ENCODE measurements at places on chromosomes 6 and 20. TPM values are rescaled to one million over a fixed set of nuclear protein-coding genes. Genes with fewer than 3 reads are reported as not detected.

REM1 gene
- not detected for total RNA-seq

GRCh38 chr6:24064832-24065231 lies 61.2 kb upstream of the NRSN1 start:
- H3K27ac ChIP-seq, result no peak overlapping the region
- H3K4me1 ChIP-seq, result no peaks in the 10 kb centered on the region
- no peaks in the 10 kb centered on the region for H3K27me3 ChIP-seq
- H3K36me3 ChIP-seq, result no peaks in the 10 kb centered on the region
- no peak overlapping the region for H3K4me3 ChIP-seq

- H3K4me3 ChIP-seq, result no peak overlapping the region
- H3K27ac ChIP-seq, result no peak overlapping the region
- H3K36me3 ChIP-seq, result no peaks in the 10 kb centered on the region
These were observed 150.6 kb downstream of the RPS12 start for GRCh38 chr6:132964868-132965382.

DNA sequence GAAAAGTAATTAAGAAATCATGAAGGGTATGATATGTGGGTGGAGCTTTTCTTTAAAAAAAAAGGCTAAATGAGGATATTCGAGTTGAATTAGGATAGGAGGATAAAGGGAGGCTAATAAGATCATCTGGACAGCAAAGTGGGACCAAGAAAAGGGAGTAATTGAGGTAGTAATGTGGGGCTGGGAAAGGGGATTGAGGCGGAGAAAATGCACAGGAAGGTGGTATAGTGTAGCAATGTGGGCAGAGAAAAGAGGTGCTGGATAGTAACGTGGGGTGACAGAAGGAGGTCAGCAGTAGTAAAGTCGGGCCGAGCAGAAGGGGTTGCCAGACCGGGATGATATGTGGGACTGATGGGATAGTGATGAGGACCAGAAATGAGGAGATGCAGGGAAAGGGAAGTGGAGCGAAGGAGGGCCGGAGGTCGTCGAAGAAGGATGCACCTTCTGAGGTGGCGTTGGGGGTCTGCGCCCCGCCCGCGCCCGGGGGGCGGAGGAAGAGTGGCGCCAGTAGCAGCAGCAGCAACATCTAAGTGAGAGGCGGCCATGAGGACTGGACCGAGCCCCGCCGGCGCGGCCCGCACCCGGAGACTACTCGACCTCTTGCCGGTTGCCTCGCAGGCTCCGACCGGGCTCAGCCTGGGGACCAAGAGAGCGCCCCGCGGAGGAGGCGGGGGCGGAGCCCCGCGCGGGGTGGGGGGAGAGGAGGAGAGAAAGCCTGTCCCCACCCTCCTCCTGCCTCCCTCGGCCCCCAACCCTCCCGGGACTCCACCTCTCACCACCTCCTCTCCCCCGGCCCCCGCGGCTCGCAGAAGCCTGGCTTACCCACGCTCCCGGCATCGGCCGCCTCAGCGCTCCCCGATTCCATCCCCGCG lies 887 bp downstream of the GABBR1 start:
- peaks cover 49% of the 10 kb centered on the region for H3K4me1 ChIP-seq
- H3K27ac ChIP-seq, result peak overlapping the region; percentile 94
- H3K27me3 ChIP-seq, result no peaks in the 10 kb centered on the region
- H3K36me3 ChIP-seq, result peaks cover 5% of the 10 kb centered on the region

GRCh38 chr6:100173211-100173610 lies 179.2 kb upstream of the MCHR2 start:
- DNase-seq, result no peak
- no peak overlapping the region for H3K4me3 ChIP-seq
- H3K27ac ChIP-seq, result no peak overlapping the region
- H3K27me3 ChIP-seq, result peaks cover 4% of the 10 kb centered on the region

- peak overlapping the region; percentile 85 for H3K27ac ChIP-seq
- H3K36me3 ChIP-seq, result no peaks in the 10 kb centered on the region
- H3K4me3 ChIP-seq, result no peak overlapping the region
- DNase-seq, result no peak
- no peaks in the 10 kb centered on the region for H3K27me3 ChIP-seq
- peaks cover 15% of the 10 kb centered on the region for H3K4me1 ChIP-seq
These were observed 30.9 kb downstream of the BAK1 start for GRCh38 chr6:33549196-33549595.

DNA sequence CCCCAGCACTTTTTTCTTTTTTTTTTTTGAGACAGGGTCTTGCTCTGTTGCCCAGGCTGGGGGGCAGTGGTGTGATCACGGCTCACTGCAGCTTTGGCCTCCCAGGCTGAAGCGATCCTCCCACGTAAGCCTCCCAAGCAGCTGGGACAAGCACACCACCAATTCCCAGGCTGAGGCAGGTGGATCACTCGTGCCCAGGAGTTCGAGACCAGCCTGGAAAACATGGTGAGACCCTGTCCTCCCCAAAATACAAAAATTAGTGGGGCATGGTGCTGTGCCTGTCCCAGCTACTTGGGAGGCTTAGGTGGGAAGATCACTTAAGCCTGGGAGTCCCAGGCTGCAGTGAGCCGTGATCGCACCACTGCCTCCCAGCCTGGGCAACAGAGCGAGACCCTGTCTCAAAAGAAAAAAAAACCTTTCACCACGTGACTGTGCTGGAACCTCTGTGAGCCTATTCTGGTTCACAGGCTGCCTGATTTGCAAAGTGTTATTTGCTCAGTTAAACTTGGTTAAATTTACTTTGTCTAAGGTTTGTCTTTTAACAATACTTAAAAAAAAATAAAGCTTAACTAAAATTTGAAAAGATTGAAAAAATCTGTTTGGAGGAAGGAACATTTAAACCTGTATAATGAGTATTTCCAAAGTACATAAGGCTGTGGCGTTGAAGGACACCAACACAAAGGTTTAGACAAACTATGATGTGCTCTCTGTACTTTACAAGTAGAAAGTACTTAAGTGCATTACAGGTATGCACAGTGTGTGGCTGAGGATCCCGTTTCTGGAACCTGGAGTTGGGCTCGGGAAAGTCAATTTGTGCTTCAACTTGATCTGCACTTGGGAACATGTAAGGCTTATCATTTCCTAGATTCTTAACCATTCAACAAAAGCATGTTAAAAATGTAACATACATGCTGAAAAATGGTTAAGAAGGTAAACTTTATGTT lies 55.0 kb downstream of the PPP1R3G start:
- DNase-seq, result no peak
- no peak overlapping the region for H3K4me3 ChIP-seq
- no peaks in the 10 kb centered on the region for H3K27me3 ChIP-seq

- no peak for DNase-seq
- H3K27ac ChIP-seq, result no peak overlapping the region
- H3K36me3 ChIP-seq, result peaks cover 4% of the 10 kb centered on the region
These were observed 63.9 kb downstream of the CHMP4B start for GRCh38 chr20:33875055-33875454.

DNA sequence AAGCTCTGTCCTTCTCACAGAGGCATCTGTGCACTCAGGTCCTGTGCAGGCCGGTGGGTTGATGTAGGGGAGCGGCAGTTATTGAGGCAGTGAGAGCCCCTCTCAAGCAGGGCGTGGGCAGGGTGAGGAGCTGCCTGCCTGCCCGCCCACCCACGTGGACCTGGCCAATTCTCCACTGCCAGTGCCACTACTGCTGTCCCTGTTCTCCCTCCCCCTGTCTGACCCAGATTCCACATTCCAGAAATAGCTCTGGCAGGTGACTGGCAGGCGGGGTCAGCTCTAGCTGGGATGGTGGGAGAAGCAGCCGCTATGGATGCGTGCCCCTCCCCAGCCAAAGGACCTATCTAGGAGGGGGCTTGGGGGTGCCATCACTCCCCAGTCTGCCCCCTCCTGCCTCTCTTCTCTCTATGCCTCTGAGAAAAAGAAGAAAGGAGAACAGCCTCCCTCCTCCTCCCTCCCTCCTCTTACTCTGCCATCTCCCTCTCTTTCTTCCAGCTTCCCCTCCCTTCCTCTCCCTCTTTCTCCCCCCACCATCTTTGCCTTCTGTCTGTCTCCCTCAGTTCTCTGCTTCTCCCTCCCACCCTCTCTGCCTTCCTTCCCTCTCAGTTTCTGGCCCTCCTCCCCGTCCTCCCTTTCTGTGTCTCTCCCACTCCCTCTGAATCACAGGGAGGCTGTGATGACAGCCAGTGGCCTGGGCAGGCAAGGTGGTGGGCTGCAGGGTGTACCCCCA lies 86.5 kb upstream of the MYL9 start:
- peaks cover 4% of the 10 kb centered on the region for H3K4me1 ChIP-seq
- H3K4me3 ChIP-seq, result no peak overlapping the region
- peaks cover 13% of the 10 kb centered on the region for H3K27me3 ChIP-seq
- no peak for DNase-seq

DNA sequence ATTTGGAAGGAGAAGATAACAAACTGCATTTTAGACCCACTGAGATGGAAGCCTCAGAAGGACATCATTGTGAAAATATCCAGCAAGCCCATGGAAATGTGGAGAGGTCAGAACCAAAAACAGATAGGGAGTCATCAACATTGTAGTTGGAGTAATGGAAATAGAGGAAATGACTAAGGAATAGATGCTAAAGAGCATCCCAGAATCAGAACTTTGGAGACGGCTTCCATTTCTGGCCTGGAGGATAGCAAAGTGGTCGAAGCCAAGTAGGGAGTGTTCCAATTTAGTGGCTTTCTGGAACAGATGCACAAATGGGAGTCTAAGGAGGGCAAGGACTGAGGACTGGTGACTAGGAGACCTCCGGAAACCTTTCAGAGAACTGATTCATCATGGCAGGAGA lies 3.6 kb downstream of the BEND6 start:
- H3K36me3 ChIP-seq, result peaks cover 2% of the 10 kb centered on the region
- peaks cover 52% of the 10 kb centered on the region for H3K27me3 ChIP-seq
- H3K4me1 ChIP-seq, result peaks cover 13% of the 10 kb centered on the region
- H3K27ac ChIP-seq, result no peak overlapping the region
- no peak overlapping the region for H3K4me3 ChIP-seq
- no peak for DNase-seq

- H3K27ac ChIP-seq, result no peak overlapping the region
- H3K27me3 ChIP-seq, result no peaks in the 10 kb centered on the region
These were observed 37.2 kb downstream of the MYH7B start for GRCh38 chr20:34992751-34993417.

GRCh38 chr6:484086-484745 lies 92.7 kb downstream of the IRF4 start:
- H3K27ac ChIP-seq, result no peak overlapping the region
- DNase-seq, result no peak
- H3K4me3 ChIP-seq, result no peak overlapping the region
- peaks cover 14% of the 10 kb centered on the region for H3K4me1 ChIP-seq

- H3K36me3 ChIP-seq, result peaks cover 3% of the 10 kb centered on the region
- H3K4me1 ChIP-seq, result peaks cover 4% of the 10 kb centered on the region
- DNase-seq, result no peak
- H3K27ac ChIP-seq, result peak overlapping the region; percentile 9
- no peak overlapping the region for H3K4me3 ChIP-seq
These were observed 43.0 kb upstream of the TMEM200A start for GRCh38 chr6:130322673-130323268.

DNA sequence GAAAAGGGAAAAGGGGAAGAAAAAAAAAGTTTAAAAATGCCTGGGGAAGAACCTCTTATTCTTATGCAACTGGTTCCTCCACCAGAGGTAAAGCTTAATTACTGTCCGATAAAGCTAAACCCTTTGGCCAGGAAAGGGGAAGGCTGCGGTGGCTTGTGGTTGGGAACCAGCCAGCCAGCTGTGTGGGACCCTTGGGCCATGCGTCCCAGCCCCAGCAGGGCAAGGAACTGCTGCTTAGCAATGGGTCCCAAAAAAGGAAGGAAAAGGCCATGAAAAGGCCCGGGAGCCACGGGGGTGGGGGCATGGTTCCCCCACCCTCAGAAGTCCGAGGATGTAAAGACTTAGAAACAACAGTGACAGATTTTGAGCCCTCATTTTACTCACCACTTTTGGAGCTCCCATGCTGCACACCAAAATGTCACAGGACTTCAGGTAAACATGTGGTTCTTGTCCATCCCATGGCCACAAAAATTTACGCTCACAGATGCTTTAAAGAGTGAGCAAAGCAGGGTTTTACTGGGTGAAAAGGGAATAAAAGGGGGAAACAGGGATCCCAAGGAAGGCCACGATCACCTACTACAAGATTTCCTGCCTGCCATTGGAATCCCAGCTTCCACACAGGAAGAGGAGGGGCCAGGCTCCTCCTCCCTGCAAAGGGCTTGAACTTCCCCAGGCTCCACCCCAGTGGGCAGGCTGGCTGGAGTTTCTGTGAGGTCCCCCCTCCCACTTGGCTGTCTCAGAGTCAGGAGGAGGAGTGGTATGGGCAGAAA lies 1234.7 kb upstream of the GJE1 start:
- H3K27me3 ChIP-seq, result peaks cover 7% of the 10 kb centered on the region
- H3K36me3 ChIP-seq, result no peaks in the 10 kb centered on the region
- DNase-seq, result no peak
- no peaks in the 10 kb centered on the region for H3K4me1 ChIP-seq

DNA sequence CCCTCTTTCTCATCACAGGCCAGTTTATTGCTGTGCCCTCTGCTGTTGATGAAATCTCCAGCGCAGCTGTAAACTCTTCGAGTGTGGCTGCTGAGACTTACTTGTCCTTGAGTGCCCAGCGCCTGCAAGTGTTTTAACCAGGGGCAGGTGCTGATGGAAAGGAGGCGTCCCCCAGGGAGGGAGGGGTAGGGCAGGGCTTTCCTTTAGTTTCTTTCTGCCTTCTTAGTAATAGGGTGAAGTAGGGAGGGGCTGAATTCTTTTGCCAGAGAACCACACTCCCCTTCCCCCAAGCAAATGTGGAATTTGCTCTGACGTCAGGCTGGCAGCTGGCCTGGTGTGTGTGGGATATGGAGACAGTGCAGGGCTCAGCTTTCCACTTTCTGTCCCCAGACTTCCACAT lies 61.2 kb downstream of the IGF2R start:
- DNase-seq, result no peak
- H3K27ac ChIP-seq, result peak overlapping the region; percentile 21
- H3K36me3 ChIP-seq, result peaks cover 11% of the 10 kb centered on the region
- peaks cover 6% of the 10 kb centered on the region for H3K4me1 ChIP-seq
- H3K27me3 ChIP-seq, result no peaks in the 10 kb centered on the region

DNA sequence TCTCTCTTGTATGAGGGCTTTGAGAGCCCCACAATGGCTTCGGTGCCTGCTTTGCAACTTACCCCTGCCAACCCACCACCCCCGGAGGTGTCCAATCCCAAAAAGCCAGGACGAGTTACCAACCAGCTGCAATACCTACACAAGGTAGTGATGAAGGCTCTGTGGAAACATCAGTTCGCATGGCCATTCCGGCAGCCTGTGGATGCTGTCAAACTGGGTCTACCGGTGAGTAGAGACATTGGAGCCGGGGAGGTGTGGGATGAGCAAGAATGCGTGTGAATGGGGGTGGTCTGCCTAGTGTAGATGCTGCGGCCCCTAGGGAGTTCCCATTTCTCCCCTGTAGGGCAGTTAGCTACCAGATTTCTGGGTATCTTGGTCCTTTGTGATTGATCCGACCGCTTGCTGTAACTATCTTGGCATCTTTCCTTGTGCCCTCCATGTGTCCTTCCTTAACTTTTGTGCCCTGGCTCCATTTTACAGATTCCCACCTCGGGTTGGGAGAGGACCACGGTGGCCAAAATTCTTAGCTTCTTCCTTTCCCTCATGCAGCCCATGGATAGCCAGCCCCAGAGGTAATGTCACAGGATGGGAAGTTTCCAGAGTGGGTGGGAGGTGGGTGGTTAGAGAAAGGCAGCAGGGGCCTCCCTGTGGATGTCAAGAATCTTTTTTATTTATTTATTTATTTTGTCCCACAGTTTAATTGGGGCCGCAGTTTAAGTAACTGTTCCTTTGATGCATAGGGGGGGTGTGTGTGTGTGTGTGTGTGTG lies 6.3 kb downstream of the BRD2 start:
- peaks cover 29% of the 10 kb centered on the region for H3K36me3 ChIP-seq
- no peak for DNase-seq
- no peaks in the 10 kb centered on the region for H3K27me3 ChIP-seq

- peaks cover 45% of the 10 kb centered on the region for H3K4me1 ChIP-seq
- no peak overlapping the region for H3K27ac ChIP-seq
- peaks cover 5% of the 10 kb centered on the region for H3K36me3 ChIP-seq
These were observed 6.0 kb downstream of the HSF2 start for GRCh38 chr6:122405417-122405816.

Measured in T-helper 17 cell (primary cell).